ENCODE measurements at places on chromosomes 16 and 17. TPM values are rescaled to one million over a fixed set of nuclear protein-coding genes. Genes with fewer than 3 reads are reported as not detected.

The RTN4RL1 gene
- 0.09 TPM for total RNA-seq

The ARHGAP44 gene
- total RNA-seq: 0.48 TPM

The LDHD gene
- total RNA-seq: 0.48 TPM

GRCh38 chr17:43918026-43918389, 10.7 kb upstream of the MPP2 start:
- ATAC-seq: peak; percentile 8
- H3K4me3 ChIP-seq: peak overlapping the region; percentile 71
- H3K27ac ChIP-seq: no peak overlapping the region
- no peaks in the 10 kb centered on the region for H3K27me3 ChIP-seq
- H3K36me3 ChIP-seq: no peaks in the 10 kb centered on the region

DNA sequence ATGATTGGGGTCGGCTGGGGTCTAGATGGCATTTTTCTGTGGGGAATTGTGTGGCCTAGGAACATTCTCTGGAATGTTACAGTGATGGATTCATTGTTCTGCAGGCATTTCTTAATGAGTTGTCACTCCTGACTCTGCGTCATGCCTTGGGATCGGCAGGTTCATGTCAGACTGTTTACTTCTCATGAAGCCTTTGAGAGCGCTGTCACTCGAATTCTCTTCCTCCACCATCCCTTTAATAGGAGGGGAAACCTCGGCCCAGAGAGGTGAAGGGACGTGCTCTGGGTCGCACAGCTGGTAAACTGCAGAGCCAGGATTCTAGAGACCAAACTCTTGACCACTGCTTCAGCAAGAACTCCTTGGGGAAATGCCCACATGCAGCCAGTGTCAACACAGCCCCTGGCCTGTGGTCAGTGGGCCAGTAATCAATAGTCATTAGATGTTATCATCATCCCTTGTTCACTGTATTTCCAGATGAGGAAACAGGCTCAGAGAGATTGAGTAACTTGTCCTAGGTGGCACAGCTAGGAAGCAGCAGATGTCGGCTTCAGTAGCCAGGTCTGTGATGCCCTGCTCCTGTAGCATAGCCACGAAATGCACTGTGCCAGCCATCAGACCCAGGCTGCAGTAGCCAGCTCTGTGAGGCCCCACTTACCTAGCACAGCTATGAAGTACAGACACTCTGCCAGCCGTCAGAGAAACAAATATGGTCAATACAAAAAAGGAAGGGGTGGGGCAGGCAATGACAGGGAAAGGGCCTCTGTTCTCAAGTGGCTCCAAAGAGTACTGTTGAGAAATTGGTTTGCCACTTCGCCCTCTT, 259.0 kb downstream of the CPPED1 start:
- peak overlapping the region; percentile 66 for H3K27ac ChIP-seq
- peaks cover 16% of the 10 kb centered on the region for H3K4me1 ChIP-seq
- ATAC-seq: no peak
- peaks cover 24% of the 10 kb centered on the region for H3K36me3 ChIP-seq
- H3K27me3 ChIP-seq: no peaks in the 10 kb centered on the region

- no peaks in the 10 kb centered on the region for H3K27me3 ChIP-seq
- ATAC-seq: no peak
- no peaks in the 10 kb centered on the region for H3K36me3 ChIP-seq
- H3K4me1 ChIP-seq: no peaks in the 10 kb centered on the region
- no peak overlapping the region for H3K4me3 ChIP-seq
- no peak overlapping the region for H3K27ac ChIP-seq
These were observed 799.0 kb downstream of the KCNJ2 start for GRCh38 chr17:70968302-70968701.

GRCh38 chr16:68470461-68471150, 22.3 kb upstream of the SMPD3 start:
- H3K36me3 ChIP-seq: no peaks in the 10 kb centered on the region
- peak; percentile 28 for ATAC-seq
- peak overlapping the region; percentile 79 for H3K27ac ChIP-seq
- peak overlapping the region; percentile 81 for H3K4me3 ChIP-seq
- no peaks in the 10 kb centered on the region for H3K27me3 ChIP-seq

The TEKT5 gene
- total RNA-seq: 2.4 TPM

DNA sequence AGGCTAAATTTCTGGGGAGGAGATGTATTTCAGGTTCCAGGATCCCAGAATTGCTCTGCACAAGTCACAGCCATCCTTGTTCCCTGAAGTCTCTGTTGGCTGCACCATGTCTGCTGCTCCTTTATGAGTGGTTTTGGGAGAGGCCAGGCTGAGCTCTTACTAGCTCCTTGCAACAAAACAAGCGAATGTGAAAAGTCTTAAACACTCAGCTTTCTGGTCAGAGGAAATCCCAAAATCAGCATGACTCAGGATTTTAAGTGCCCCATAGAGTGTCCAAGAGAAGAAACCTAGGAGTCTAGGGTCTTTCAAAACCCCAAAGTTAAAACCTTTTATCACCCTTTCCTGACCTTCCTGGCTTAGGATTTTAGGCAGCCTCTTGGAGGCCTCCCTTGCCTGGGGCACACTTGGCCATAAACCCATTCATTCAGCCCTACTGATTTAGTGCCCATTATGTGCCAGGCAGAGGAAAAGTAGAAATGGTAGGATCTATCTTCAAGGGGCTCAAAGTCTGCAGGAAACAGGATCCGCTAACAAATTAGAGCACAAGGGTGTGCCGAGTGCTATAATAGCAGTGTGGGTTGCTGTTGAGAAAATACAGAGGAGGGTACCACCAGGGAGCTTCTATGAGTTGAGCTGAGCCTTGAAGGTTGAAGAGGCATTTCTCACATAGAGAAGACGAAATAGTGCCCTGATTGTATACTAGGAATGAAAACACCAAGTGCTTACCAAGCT, 36.9 kb downstream of the SOST start:
- H3K27ac ChIP-seq: peak overlapping the region; percentile 78
- no peaks in the 10 kb centered on the region for H3K27me3 ChIP-seq
- peak overlapping the region; percentile 83 for H3K4me3 ChIP-seq

- peak; percentile 47 for ATAC-seq
- peaks cover 49% of the 10 kb centered on the region for H3K36me3 ChIP-seq
- H3K4me1 ChIP-seq: peaks cover 9% of the 10 kb centered on the region
- H3K27me3 ChIP-seq: no peaks in the 10 kb centered on the region
These were observed 63.4 kb downstream of the KLHDC4 start for GRCh38 chr16:87702325-87702811.

The WNT3 gene
- total RNA-seq: not detected

DNA sequence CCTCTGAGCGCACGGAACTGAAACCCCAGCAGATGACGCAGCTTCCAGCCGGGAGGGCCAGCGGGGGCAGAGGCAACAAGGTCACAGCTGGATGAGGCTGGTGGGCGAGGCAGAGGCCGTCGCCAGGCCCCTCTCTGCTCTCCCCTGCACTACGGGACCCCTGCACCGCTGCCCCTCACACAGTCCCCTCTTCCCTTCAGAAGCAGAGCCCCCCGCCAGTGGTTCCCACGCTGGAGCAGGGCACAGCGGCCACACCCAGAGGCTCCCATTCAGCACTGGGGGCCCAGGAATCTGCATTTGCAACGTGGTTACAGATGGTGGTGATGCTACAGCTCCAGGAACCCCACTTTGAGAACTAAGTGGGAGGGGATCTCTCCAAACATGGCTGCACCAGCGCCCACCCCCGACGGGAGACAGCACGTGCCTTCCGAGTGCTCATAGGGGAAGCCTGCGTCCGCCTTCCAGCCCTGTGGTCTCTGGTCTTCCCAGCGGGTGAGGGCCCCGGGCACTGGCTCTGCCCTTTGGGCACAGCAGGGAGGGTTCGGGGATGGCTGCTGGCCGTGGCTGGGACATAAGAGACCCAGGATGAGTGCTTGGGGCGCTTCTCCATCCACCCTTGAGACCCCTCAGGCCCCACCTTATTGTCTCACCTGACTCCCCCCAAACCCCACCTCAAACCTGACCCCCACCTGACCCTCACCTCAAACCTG, 4.7 kb upstream of the RAB40B start:
- ATAC-seq: no peak
- no peaks in the 10 kb centered on the region for H3K27me3 ChIP-seq
- no peaks in the 10 kb centered on the region for H3K36me3 ChIP-seq
- no peak overlapping the region for H3K27ac ChIP-seq
- no peaks in the 10 kb centered on the region for H3K4me1 ChIP-seq
- no peak overlapping the region for H3K4me3 ChIP-seq

- H3K36me3 ChIP-seq: no peaks in the 10 kb centered on the region
- no peaks in the 10 kb centered on the region for H3K27me3 ChIP-seq
- no peak overlapping the region for H3K4me3 ChIP-seq
These were observed 27.7 kb downstream of the ZFPM1 start for GRCh38 chr16:88480829-88481228.

DNA sequence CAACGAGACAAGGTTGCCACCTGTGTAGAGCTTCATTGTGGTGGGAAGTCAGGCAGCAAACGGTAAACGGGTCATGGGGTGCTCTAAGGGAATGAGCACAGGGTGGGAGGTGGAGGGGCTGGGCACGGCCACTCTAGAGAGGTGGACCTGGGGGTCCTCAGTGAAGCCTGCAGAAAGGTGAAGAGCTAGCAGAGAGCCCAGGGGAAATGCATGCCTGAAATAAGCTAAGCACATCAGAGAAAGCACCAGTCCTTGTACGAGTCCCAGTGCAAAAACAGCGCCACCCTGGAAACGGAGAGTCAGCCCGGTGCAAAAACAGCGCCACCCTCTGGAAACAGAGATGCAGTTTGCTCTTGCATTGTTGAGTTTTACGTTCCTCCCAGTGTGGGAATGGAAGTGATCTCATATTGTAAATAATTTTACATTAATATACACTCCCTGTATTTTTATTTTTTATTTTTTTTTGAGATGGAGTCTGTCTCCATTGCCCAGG, 65.0 kb downstream of the TBC1D16 start:
- peak; percentile 19 for ATAC-seq
- no peaks in the 10 kb centered on the region for H3K27me3 ChIP-seq
- H3K27ac ChIP-seq: no peak overlapping the region
- no peaks in the 10 kb centered on the region for H3K36me3 ChIP-seq
- H3K4me1 ChIP-seq: no peaks in the 10 kb centered on the region
- H3K4me3 ChIP-seq: no peak overlapping the region

The TEX19 gene
- not detected for total RNA-seq

GRCh38 chr16:26701243-26701886, 365.4 kb upstream of the C16orf82 start:
- H3K4me1 ChIP-seq: no peaks in the 10 kb centered on the region
- H3K36me3 ChIP-seq: no peaks in the 10 kb centered on the region
- H3K27me3 ChIP-seq: peaks cover 9% of the 10 kb centered on the region
- H3K4me3 ChIP-seq: no peak overlapping the region
- H3K27ac ChIP-seq: no peak overlapping the region

- H3K36me3 ChIP-seq: peaks cover 15% of the 10 kb centered on the region
- H3K27ac ChIP-seq: no peak overlapping the region
- H3K4me1 ChIP-seq: peaks cover 16% of the 10 kb centered on the region
- no peak overlapping the region for H3K4me3 ChIP-seq
- H3K27me3 ChIP-seq: no peaks in the 10 kb centered on the region
These were observed 122.1 kb downstream of the SKAP1 start for GRCh38 chr17:48307814-48308411.

The SNF8 gene
- 127 TPM for total RNA-seq

The CD300LB gene
- not detected for total RNA-seq

DNA sequence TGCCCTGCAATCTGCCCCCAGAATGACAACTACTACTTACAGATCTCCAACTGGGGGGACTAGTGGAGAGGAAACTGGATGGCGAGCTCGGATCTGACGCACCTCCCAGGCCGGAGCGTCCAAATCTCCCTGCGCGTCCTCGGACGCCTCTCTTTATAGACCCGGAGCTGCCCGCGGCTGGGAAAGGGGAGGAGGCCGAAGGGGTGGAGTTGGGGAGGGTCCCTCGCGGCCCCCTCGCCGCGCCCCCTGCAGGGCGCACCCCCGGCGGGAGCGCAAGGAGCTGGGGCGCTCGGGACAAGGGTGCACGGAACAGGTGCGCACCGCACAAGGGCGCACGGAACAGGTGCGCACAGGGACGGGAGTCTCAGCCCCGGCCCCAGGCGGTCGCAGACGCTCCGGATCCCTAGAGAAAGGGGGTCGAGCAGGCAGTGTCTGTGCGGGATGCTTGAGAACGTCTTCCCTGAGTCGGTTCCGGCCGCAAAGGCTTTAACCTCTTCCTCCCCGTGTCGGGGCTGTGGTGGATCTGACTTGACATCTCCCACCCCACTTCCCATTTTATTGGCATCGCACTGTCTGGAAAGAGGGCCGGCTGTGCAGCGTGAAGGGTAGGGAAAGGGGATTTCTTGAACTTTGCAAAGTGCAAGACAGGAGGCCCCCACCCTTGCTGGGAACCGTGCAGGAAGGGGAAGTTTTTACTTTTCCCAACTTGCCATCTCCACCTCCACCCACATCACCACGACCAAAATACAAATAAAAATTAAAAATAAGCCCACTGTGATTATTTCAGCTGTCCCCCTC, at the start of gene MYH11:
MYH11 (minus strand) TSS at position 128 of the 798 bp plus-strand sequence. CDS start 18,776 bp downstream, outside the sequence.
- H3K27me3 ChIP-seq: peaks cover 32% of the 10 kb centered on the region
- peaks cover 6% of the 10 kb centered on the region for H3K4me1 ChIP-seq
- H3K4me3 ChIP-seq: peak within 1 kb of the TSS; percentile 42
- H3K27ac ChIP-seq: no peak within 1 kb of the TSS

DNA sequence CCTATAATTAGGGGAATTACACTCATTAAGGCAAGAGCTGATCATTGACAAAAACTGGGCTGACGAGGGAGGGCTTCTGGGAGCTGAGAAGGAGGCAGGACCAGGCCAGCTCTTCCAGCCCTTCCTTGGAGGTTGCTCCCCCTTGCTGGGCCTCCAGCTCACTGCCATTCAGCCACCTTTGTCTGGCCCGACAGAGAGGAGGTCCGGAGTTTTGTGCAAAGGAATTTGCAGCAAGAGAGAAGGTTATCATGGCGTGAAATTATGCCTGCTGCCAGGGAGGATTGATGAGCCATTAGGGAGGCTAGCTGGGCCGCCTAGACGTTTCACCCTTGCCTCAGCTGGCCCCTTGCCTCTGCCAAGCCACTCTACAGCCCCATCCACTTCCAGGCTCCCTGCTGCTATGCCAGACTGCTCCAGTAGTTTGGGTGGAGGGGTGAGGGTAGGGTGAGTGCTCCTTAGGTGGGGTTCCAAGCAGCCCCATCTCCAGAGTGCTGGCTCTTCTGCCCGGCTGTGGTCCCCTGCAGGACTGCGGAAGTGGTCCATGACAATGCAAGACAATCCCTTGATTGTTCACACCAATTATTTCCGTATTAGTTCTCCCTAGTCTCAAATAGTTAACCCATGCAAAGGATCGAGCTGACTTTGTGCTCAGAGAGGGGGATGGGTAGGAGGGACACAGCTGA, 17.1 kb upstream of the PHF12 start:
- no peaks in the 10 kb centered on the region for H3K36me3 ChIP-seq
- H3K4me3 ChIP-seq: no peak overlapping the region
- H3K27me3 ChIP-seq: peaks cover 6% of the 10 kb centered on the region
- H3K27ac ChIP-seq: no peak overlapping the region

DNA sequence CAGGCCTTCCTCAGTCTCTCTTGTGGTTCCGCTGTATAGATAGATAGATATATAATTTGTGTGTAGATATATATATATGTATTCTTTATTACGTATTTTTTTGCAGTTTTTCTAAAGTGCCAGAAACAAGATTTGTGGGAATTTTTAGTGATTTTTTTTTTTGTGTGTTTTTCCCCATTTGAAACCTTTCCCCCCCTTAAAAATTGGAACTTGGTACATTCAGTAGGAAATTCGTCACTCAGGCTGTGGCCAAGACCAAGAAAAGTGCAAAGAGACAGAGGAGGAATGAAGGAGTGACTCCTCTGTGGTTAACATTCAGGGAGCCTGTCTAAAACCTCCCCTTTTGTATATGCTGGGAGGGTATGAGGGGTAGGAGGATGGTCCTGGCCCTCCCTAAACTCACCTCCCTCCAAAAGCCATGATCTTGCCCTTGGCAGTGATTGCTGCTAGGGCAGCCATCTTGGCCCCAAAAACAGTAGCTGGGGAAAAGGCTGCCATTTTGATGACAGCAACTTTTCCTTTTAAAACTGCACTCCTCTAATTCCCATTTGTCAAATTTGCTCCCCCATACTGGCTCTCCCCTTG, 15.2 kb downstream of the CHRNB1 start:
- peaks cover 4% of the 10 kb centered on the region for H3K4me1 ChIP-seq
- H3K27me3 ChIP-seq: no peaks in the 10 kb centered on the region
- H3K36me3 ChIP-seq: peaks cover 34% of the 10 kb centered on the region
- ATAC-seq: no peak

The CES5A gene
- not detected for total RNA-seq
